ENCODE measurements at places on chromosomes 16 and 17.

DNA sequence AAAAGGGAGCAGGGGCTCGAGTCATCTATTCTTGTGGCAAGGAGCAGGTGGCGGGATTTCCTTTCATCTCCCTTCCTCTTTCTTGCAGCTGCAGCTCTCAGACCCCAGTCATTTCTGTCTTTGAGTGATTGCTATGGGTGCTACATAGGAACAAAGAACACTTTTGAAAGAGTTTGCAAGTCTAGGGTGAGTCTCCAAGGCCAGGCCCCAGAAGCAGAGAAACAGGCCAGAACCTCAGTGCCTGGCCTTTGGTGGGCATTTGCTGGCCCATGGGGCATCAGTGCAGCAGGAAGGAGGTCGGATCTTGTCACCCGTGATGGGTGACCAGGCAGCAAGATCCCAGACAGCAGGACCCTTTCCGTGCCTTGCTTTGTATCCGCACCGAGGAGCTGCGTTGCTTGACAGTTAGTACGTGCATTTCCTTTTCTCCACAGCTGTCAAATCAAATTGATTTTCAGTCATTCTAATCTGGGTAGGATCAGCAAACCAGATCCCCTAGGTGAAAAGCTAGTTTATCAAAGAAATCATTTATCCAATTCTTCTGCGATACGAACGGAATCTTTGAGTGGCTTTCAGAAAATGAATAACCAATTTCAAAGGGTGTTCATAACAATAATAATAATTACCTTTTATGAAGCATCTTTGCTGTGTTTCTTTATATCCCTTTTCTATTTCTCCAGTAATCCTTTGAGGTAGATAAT, 244.6 kb upstream of the MAF start:
- DNase-seq: no peak

GRCh38 chr17:7676533-7676932, 10.8 kb downstream of the TP53 start:
- DNase-seq: no peak

DNA sequence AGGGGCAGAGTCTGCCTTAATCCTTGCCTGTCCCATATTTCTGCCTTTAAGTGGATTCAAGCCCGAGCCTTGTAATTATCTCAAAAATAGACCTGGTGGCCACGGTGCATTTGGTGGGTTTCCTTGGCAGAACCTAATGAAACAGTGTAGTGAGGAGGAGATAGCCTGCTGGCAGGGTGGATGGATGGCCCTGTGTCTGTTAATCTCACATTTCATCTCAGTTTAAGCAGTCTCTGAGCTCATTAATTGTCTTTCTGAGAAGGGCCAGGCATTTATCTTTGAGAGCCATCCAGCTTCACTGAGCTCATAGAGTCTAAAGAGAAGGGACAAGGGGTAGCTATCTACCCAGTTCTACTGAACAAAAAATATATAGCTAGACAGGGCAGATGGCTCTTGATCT, 364.0 kb upstream of the EEF2KMT start:
- no peak for DNase-seq

- DNase-seq: no peak
Observed at GRCh38 chr16:55338646-55339045, 14.6 kb downstream of the IRX6 start.

DNA sequence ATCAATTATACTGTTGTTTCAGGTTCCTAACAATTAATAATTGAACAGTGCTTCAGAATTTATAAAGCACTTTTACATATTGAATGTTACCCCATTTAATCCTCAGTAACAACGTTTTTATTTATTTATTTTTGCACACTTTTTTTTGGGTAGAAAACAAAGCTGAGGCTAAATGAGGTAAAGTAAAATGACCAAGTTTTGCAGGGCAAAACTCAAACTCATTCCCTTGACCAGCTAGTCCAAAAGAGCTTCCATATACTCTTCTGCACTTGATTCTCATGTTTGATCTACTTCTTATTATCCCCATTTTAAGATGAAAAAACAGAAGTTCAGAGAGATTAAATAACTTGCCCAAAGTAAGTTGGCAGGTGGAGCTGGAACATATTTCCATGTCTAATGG, 81.1 kb upstream of the NACA2 start:
- no peak for DNase-seq

GRCh38 chr17:74369221-74369620, 1.9 kb downstream of the GPR142 start:
- DNase-seq: no peak
